NCI-H2029 (cell line): ENCODE measurements at places on chromosomes 5 and 9.

DNA sequence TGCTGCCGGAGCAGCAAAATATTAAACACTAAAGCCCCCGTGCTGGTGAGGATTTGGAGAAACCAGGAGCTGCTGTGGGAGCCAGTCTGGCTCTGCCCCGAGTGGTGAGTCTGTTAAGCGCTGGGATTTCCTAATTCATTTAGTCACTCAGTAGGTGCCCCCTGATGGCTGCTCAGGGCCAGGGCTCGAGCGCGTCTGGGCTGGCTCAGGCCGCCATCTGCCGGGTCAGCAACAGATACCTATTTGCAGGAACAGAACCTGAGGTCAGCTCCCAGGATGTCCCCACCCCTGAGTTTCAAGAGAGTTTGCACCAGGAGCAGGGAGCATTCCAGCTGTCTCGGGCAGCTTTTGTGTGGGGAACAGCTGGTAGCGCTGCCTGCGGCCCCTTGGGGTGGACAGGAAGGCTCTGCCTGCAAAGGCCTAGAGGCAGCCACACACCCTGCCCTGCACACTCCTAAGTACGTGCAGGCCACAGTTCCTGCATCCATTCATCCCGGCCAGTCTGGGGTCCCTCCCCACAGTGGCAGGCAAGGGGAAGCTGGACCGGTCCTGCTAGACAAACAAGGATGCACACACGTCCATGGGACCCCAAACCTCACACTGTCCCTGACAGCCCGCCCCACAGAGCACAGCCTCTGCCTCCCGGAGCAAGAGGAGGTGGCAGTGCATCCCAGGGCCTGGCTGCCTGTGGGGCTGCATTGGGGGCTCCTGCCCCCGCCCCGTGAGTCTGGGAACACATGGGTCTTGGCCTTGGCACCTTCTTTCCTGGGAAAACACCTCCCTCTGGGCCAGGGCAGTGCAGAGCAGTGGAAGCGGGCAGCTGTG, 83.7 kb downstream of the ADAMTS2 start:
- no peak for DNase-seq

DNA sequence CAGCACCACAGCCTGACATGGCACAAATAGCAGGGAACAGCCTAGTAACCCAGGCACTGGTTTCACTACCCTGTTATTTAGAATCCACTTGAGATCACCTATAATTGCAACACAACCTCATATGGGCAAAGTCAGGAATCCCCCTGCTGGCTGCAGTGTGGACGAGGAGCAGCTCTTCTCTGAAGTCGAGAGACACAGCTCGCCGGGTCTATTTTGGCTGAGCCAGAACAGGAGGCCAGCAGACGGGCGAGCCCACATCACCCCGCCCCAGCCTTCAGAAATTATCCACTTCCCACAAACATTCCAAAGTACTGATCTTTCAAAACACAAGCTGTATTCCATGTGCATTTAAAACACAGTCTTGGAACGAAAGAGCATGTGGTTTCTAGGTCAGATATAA, 179.0 kb downstream of the ROR2 start:
- no peak for DNase-seq

DNA sequence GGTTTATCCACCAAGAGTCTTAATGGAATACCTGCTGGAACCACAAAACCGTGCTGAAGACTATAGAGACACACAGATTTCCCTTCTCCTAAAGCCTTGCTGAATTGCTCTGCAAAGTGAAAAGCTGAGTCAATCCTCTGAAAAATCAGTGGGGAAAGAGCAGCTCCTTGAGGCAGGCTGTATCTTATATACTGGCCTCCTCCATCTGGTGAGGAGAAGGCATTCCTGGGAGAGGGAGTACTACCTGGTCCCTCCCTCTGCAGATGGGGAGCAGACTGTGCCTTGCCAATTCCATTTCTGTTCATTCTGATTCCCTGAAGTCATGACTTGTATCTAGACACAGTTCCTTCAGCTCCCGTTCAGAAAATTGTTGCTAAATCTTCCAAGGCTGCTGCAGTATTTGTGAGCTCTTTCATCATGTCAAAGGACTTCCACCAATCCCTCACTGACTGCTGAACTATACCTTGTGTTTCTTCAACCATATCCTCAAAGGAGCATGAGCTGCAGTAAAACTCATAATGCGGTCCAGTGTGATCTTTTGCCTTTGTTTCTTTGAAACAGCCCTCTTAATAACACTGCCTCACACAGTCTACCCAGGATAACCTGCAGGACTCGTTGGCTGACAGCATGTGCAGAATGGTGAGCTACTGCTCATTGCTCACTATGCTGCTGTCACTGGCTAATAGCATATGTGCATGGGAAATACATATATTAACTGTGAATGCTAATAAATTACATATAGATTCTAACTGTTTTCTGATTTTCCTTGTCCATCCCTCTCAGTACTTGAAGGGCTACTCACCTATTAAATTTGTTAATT, 84.5 kb downstream of the FOXD1 start:
- no peak for DNase-seq

- DNase-seq = peak; percentile 1
Observed at GRCh38 chr5:82905986-82906385, 171.2 kb downstream of the TMEM167A start.

DNA sequence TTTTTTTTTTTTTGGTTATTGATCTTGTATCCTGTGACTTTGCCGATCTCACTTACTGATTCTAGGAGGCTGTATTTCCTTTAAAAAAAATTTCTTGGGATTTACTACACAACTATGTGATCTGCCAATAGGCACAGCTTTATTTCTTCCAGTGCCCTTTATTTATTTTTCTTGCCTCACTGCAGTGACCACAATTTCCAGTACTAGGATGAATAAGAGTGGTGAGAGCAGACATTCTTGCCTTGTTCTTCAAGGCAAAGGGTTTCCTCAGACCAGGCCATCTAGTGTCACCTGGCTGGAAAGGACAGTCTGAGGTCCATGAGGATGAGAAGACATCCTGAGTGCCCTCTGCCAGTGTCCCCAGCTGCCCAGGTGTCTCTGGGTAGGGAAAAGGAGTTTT, 265.4 kb downstream of the SPOCK1 start:
- DNase-seq = no peak

DNA sequence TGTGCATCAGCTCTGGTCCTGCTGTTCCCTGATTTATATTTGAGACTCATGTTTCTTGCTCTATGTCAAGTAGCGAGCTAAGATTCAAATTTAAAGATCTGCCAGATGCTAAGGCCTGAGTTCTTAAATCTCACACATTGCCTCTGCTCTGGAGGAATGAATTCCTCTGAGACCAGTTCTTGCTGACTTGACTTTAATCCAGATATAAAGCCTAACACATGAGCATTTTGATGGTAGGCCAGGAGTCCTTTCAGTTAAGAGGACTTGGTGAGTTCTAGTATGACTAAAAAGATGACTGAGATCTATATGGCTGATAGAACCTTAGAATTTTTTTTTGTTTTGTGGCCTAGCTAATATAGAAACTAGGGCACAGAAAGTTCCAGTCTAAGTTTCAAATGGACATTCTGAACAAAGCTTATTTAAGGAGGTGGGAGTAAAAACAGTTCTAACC, 1.3 kb upstream of the INIP start:
- no peak for DNase-seq

DNA sequence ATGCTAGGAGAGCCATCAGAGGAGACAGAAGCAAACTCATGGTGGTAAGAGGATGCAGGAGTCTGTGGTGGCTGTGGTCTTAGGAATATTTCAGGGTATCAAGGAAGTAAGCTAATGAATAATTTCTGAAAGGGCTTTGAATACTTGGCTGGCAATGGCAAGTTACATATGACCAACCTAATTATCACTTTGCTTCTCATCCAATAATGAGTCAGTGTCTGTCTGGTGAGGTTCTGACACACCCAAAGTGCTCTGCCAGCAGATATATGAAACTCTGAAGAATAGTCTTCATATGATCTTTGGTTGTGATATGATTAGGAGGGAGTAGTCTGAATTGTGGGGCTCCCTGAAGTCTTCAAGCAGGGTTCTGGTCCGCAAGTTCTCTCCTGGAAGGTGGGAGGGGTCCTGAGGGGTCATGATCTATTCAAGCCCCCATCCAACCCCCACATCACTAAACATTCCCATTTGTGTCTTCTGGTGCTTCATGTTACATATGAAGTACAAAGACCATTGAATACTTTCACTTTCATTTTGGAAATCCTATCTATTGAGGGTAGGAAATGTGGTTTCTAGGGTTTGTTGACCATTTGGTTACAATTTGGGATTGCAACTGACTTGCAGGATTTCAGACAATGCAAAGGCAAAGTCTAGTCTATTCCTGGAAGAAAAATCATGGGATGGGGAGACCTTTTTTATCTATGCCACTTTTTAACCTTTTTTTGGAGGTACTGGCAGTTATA, 199.9 kb upstream of the CDKN2B start:
- no peak for DNase-seq

DNA sequence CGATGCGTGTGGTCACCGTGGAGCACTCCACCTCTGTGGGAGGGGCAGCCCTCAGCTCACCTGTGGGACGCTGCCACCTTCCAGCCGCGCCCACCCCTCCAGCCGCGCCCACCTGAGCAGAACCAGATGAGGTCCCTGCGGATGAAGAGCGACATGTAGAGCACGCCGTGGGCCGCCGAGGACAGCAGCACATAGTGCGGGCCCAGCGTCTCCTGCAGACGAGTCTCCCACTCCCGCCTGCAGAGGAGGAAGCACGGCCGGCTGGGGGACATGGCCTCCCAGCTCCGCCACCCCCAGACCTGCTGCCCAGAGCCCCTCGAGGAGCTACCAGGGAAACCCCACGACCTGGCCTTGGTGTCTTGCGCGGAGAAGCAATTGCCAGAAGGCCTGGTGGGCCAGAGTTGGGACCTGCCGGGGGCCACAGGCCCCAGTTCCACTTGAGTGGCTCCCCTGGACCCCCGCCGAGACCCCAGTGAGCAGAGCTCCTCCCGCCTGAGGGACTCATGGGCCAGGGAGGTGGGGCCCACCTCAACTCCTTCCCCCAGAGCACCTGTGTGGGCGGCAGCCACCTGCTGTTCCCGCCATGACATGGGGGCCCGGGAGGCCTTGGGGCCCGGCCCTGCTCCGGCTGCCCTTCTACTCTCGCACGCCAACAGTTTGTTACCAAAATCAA, 6.5 kb downstream of the INPP5E start:
- DNase-seq = no peak

GRCh38 chr9:104322596-104322995, 181.5 kb upstream of the OR13F1 start:
- DNase-seq = no peak

DNA sequence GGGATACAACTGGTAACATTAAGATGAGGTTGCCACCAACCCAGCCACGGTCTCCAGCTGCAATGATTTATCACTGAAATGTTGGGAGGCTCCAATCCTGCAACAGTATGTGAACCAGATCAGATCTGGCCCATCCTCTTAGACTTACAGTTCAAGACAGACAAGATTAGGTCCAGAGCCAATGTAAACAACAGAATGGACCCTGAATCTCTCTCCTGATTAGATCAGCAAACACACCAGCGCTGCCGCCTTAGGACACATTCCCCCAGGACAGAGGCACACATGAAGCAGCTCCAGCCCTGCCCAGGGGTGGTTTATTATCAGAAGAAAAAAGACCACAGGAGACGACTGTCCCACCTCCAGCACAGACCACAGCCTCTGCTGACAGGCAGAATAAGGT, 82.1 kb downstream of the SLIT3 start:
- DNase-seq = no peak

DNA sequence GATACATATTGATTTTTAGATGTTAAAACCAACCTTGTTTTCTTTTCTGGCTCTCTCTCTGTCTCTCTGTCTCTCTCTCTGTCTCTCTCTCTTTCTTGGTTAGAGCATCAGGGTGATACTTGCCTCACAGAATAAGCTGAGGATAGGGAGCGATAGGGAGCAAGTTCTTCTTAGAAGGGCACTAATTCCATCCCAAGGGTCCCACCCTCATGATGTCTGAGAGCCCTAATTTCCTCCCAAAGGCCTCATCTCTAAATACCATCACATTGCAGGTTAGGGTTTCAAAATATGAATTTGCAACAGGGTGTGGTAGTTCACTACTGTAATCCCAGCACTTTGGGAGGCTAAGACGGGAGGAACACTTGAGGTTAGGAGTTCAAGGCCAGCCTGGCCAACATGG, 4.8 kb upstream of the KIF3A start:
- no peak for DNase-seq

GRCh38 chr9:130027533-130028365, 15.2 kb downstream of the FNBP1 start:
- DNase-seq = no peak

DNA sequence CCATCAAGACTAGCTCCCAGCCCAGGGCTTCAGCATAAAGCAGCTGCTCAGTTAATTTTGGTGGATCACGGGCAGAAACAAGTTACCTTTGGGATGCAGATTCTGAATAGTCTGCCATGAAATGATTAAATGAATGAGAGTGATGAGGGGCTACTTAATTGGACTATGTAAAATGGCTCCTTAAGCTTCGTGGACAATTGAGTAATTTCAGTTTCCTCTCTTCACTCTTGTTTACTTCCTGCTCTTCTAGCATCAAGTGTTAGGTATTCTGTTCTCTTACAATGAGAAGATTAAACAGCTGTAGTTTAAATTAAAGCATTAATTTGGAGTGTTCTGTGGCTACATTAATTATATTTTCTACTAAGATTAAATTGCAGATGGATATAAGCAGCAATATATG, 28.1 kb downstream of the PIK3R1 start:
- DNase-seq = peak; percentile 55

GRCh38 chr5:154881986-154882385, 23.6 kb downstream of the CNOT8 start:
- DNase-seq = no peak

- no peak for DNase-seq
Observed at GRCh38 chr5:168227973-168228615, 63.4 kb upstream of the WWC1 start.

- DNase-seq = no peak
Observed at GRCh38 chr9:70962761-70963440, 158.5 kb downstream of the TRPM3 start.

DNA sequence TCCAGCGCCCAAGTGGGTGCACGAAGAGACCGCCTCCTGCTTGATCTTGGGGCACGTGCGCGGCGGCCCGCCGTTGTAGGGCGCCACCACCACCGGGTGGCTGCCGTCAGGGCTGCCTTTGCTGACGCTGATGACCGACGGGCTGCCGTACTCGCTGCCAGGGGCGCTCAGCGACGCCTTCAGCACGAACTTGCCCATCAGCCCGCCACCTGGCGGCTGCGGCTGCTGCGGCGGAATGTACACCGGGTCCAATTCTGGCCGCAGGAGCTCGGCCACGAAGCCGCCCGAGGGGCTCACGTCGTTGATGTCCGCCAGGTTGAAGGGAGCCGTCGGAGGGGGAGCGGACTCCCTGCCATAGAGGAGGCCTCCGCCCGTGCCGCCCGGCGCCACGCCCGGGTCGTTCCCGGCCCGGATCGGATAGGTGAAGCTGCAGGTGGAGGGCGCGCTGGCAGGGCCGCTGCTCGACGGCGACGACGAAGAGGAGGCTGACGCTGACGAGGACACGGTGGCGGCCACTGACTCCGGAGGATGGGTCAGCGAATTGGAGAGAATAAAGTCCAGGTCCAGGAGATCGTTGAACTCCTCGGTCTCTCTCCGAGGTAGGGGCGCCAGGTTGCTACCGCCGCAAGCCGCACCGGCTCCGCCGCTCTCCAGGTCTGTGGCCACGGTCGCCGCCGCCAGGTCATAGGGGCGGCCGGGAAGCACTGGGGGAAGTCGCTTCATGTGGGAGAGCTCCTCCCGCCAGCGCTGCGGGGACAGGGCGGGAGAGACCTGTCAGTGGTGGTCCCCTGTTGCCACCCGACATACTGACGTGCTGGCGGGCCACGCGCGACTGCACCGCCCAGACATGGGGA, 1.8 kb downstream of the KLF4 start:
- DNase-seq = peak; percentile 30

GRCh38 chr5:78345485-78345884, 14.9 kb upstream of the SCAMP1 start:
- no peak for DNase-seq

- DNase-seq = no peak
Observed at GRCh38 chr5:73655521-73656160, 29.6 kb downstream of the ARHGEF28 start.

GRCh38 chr5:159319832-159320231, 10.5 kb downstream of the IL12B start:
- no peak for DNase-seq
